ENCODE measurements at places on chromosomes 3 and 15. TPM values are rescaled to one million over a fixed set of nuclear protein-coding genes. Genes with fewer than 3 reads are reported as not detected.

GRCh38 chr3:197798863-197799262 is 7.8 kb downstream of the LRCH3 start:
- H3K27me3 ChIP-seq: no peaks in the 10 kb centered on the region
- H3K4me3 ChIP-seq: no peak overlapping the region
- no peaks in the 10 kb centered on the region for H3K36me3 ChIP-seq
- no peak overlapping the region for H3K27ac ChIP-seq

GRCh38 chr3:125394406-125394805 is 19.3 kb upstream of the ZNF148 start:
- H3K36me3 ChIP-seq: no peaks in the 10 kb centered on the region
- no peak for DNase-seq
- H3K27me3 ChIP-seq: no peaks in the 10 kb centered on the region
- no peak overlapping the region for H3K27ac ChIP-seq
- no peaks in the 10 kb centered on the region for H3K4me1 ChIP-seq
- no peak overlapping the region for H3K4me3 ChIP-seq

The CA12 gene
- 1.3 TPM for polyA plus RNA-seq

DNA sequence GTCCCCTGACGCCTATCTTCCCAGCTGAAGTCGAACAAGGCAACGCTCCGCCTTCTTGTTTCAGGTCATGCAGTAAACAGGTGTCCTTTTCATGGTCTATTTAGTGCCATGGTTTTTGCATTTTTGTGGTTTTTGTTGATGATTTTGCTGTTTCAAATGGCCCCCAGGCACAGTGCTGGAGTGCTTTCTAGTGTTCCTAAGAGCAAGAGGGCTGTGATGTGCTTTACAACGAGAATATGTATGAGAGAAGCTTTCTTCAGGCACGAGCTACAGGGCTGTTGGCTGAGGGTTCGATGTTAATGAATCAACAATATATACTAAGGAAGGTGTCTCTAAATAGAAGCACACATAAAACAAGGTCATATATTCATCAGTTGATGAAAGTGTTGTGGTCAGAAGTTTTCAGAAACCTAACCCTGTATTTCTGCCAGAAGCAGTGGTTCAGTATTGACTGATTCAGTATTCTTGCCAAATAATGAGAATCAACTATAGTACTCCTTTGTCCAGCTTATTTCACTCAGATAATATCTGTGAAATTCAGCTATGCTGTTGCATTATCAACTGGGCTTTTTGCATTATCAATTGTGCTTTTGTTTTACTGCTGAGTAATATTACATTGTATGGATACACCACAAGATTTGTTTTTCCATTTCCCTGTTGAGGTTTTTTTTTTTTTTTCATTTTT is 18.5 kb downstream of the LIMD1 start:
- peaks cover 4% of the 10 kb centered on the region for H3K36me3 ChIP-seq
- peaks cover 62% of the 10 kb centered on the region for H3K4me1 ChIP-seq
- no peaks in the 10 kb centered on the region for H3K27me3 ChIP-seq

DNA sequence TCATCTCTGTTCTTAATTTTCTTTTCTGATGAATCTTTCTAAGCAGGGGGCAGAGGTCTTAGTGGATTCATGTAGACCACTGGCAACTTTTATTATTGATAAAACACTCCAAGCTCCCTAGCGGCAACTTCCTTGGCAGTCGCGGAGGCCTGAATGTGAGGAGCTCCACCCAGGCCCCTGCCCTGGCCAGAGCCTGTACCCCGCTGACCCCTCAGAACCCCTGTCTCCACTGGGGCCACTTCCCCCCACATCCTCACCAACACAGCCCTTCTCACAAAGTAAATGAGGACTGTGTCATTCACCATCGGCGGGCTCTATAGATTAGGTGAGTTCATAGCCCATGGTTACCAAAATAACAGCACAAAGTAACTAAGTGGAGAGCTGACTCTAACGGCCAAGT is 111.6 kb downstream of the TPRA1 start:
- no peak overlapping the region for H3K4me3 ChIP-seq
- no peaks in the 10 kb centered on the region for H3K36me3 ChIP-seq
- DNase-seq: no peak
- H3K27me3 ChIP-seq: peaks cover 14% of the 10 kb centered on the region
- H3K27ac ChIP-seq: no peak overlapping the region

GRCh38 chr3:187098923-187099512 is 40.3 kb downstream of the RPL39L start:
- no peaks in the 10 kb centered on the region for H3K27me3 ChIP-seq
- H3K4me3 ChIP-seq: no peak overlapping the region
- H3K36me3 ChIP-seq: no peaks in the 10 kb centered on the region
- peaks cover 12% of the 10 kb centered on the region for H3K4me1 ChIP-seq

DNA sequence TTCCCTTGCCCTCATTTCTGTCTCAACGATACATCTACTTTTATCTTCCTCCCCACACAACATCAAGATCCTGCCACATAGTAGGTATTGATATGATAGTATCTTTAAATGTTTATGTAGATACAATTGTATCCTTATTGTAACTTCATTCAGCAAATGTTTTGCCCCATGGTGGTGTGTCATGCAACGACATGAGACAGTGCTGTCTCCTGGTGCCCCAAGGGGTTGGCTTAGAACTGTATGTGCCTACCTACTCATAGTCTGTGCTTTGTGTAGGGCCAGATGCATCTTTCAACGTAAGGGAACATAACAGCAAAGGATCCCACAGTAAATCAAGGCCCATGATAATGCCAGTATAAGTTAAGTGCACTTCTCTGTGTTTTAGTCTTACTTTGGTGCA is 2.8 kb upstream of the CD47 start:
- H3K4me1 ChIP-seq: peaks cover 13% of the 10 kb centered on the region
- H3K27me3 ChIP-seq: peaks cover 9% of the 10 kb centered on the region
- DNase-seq: no peak
- no peaks in the 10 kb centered on the region for H3K36me3 ChIP-seq
- H3K27ac ChIP-seq: no peak overlapping the region

The ADAMTS9 gene
- 92.4 TPM for polyA plus RNA-seq

The ANKDD1A gene
- polyA plus RNA-seq: 4.3 TPM

DNA sequence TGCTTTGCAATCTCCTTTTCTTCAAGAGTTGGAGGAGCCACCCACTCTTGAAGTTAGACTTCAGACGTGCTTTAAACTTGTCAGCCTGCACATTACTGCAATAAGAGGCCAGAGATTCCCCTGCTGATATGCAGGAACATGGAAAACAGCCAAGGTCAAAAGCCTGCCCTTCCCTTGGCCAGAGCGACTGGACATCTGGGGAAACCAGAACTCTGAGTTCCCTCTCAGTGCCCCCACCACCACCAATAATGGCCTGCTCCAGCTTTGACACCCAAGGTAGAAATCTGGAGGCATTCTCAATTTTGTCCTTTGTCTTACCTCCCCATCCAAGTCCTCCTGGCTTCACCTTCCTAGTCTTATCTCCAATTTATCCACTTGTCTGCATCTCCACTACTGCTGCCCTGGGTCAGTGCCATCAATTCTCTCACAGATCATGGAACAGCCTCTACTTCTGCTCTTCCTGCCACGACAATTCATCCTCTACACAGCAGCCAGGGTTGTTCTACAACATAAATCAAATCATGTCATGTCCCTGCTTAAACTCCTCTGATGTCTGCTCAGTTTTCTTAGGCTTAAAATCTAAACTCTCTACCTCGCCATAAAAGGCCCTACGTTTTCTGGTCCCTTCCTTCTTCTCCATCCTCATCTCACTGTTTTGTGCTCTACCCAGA is 191.6 kb upstream of the WNT5A start:
- H3K4me1 ChIP-seq: peaks cover 4% of the 10 kb centered on the region
- no peaks in the 10 kb centered on the region for H3K36me3 ChIP-seq

DNA sequence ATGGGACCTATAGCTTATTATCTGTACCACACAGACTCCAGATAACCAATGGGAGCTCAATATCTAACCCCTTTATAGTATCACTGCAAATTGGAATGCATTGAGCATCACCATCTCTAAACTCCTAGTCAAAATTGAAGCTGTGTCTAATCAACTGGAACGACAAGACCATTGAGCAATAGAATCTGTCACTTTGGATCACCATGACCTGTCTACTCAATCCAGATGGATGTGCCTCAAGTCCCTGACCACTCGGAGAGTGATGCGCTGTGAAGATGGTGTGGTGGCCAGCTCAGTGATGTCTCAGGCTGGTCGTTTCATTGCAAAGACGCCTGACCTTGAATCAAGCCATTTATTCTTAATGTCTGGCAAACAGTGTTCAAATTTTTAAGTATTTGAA is 160.5 kb downstream of the SEMA6D start:
- no peak for DNase-seq
- peaks cover 6% of the 10 kb centered on the region for H3K4me1 ChIP-seq
- H3K27me3 ChIP-seq: no peaks in the 10 kb centered on the region
- H3K36me3 ChIP-seq: no peaks in the 10 kb centered on the region
- no peak overlapping the region for H3K4me3 ChIP-seq

Data from muscle of leg (tissue), 16 donors.